ENCODE measurements at places on chromosomes 4 and X. TPM values are rescaled to one million over a fixed set of nuclear protein-coding genes. Genes with fewer than 3 reads are reported as not detected.

DNA sequence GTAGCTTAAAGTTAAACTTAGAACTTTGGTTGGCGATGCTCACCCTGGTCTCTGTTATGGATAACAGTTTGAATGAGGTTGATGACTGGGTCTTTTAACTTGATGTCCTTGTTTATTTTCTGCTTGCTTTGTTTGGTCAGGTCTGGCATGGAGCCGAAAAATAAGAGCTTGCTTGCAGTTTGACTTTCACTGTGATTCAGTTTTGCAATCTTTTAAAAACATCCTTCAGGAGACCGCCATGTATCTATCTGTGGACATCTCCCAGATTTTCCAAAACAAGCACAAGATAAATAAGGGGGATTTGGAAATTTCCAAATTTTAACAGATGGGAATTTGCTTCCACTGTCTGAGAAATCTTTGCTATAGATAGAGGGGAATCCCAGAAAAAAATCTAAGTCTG, 246.7 kb downstream of the PALLD start:
- DNase-seq, result no peak

DNA sequence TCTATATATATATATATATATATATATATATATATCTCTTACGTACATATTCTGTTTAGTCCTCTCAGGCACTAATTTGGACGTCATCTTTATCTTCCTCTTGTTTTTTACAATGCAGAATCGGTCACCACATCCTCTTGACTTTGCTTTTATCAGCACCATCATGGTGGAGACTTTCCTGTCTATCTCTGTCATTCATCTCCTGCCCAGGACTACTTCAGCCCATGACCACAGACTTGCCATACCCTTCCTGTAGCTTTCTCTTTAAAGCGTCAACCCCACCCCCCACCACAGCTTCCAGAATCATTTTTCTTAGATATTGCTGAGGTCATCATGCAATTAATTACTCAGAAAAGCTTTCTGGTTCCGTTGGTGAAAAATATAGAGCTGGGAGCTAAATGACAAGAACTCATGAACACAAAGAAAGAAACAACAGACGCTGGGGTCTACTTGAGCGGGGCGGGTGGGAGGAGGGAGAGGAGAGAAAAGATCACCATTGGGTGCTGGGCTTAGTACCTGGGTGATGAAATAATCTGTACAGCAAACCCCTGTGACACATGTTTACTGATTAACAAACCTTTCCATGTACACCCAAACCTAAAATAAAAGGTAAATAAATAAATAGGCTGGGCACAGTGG, 30.5 kb upstream of the PRKX start:
- no peak for DNase-seq

GRCh38 chrX:152869972-152870371, 27.9 kb upstream of the ZNF185 start:
- DNase-seq, result no peak

DNA sequence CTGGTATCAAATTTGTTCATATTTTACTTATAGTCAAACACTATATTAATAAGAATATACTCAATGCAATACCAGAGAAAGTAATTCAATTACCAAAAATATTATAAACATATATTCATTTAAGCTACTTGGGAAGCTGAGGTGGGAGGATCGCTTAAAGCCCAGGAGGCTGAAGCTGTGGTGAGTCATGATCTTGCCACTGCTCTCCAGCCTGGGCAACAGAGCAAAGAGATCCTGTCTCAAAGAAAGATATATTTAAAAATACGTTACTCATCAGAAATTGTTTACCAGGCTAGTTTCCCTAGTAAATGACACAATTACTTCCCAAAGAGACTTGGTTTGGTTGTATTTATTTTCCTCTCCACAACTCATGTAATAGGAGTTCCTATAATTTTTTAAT, 433.6 kb downstream of the GASK1B start:
- DNase-seq, result no peak

- DNase-seq, result no peak
Observed at GRCh38 chr4:117817301-117817700, 217.0 kb upstream of the NDST3 start.

The ARSH gene
- not detected for polyA plus RNA-seq

GRCh38 chrX:20857746-20858145, 516.5 kb upstream of the CNKSR2 start:
- no peak for DNase-seq

The APLN gene
- polyA plus RNA-seq, result 1.3 TPM

GRCh38 chrX:150477371-150477770, 91.0 kb upstream of the MTM1 start:
- DNase-seq, result no peak

GRCh38 chr4:152928286-152928685, 7.8 kb upstream of the FHDC1 start:
- DNase-seq, result no peak

The PFKFB1 gene
- polyA plus RNA-seq, result 0.23 TPM

- DNase-seq, result no peak
Observed at GRCh38 chrX:51837451-51837850, 56.0 kb upstream of the MAGED1 start.

DNA sequence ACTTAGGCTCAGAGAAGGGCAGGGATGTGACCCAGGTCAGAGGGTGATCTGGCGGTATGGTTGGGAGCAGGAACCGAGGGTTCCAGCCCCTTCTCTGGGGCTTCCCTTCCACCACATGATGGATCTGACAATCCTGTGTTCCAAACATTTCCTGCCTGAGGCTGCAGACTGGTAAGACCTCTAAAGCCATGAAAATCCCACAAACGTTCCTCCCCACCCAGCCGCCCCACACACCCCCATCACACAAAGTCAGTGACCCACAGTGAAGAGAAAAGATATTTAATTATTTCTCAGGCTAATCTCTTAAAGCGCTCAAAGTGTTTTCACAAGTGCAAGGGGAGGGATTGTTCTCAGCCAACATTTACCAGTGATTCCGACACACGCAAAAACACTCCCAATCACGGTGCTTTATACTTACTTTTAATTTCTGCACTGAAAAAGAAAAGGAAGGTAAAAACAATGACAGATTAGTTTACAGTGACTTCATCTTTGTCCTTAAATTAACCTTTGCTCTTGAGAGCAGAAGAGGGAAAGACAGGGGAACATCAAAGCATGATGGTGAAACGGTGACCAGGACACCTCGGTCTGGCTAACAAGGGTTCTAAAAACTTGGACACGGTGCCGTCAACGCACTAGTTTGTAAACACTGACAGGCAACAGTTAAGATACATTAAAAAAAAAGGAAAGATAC, 42.4 kb downstream of the WDR1 start:
- no peak for DNase-seq

The APBB2 gene
- polyA plus RNA-seq, result 30.9 TPM

The PLXNB3 gene
- polyA plus RNA-seq, result 0.79 TPM

DNA sequence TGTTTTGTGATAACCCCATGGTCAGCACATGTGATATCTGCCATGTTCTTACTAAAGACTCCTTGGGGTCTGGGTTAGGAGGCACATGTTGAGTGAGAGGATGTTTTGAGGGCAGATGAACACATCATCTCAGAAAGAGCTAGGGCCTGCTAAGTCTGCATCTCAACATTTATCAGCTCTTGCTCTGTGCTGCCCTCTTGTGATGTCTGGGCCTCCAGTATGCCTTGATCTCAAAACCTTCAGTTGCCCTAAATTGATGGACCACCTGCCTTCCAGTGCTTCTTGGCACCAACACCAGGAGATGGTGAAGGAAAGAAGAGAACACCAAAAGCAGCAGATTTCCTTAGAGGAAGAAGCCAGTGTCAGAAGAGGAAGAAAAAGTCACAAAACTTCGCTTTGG, 22.5 kb downstream of the MID1 start:
- DNase-seq, result no peak

GRCh38 chrX:54194982-54195588, 12.0 kb upstream of the FAM120C start:
- no peak for DNase-seq

The RAB9B gene
- 6.8 TPM for polyA plus RNA-seq

DNA sequence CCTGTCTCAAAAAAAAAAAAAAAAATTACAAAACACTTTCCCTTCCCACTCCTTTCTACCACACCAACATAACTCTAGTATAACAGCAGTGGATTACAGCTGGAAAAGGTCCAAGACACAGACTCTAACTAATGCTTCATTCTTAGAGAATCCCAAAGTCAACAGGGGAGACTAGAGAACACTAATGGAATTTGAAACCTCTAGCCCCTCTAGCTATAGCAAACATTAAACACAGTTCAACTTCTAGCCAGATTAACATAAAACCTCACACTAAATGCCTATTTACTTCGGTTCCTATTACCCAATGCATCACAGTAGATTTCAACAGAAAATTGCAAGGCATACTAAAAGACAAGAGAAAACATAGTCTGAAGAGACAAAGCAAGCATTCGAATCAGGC, 10.5 kb upstream of the DHX15 start:
- no peak for DNase-seq

DNA sequence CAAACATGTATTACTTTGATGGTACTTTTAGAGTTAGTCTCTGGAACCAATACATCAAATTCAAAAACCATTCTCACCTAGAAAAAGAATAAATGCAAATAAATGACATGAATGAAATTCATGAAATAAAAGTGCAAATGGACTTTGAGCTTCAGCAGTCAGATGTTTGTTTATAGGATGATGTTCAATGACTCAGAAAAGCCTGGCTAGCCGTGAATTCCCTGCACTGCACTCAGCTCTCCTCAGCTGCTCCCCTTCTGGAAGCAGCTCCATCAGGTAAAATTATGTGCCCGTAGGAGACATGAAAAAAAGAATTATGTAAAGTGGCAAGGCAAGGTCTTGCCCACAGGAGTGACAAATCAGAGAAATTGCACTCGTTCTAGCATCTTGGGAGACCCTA, 390.6 kb downstream of the GPM6A start:
- no peak for DNase-seq

DNA sequence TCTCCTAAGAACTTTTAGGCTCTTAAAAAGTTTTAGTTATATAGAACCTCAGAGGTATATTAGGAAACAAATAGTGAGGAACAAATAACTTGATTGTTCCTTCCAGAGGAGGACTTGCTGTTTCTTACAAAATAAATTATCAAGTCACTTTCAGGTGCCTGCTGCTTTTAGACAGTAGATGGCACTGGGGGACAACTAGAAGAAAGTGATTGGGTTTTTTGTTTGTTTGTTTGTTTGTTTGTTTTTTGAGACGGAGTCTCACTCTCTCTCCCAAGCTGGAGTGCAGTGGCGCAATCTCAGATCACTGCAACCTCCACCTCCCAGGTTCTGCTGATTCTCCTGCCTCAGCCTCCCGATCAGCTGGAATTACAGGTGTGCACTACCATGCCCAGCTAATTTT, 35.4 kb upstream of the CDKL5 start:
- no peak for DNase-seq

- DNase-seq, result no peak
Observed at GRCh38 chr4:13238936-13239335, 245.2 kb downstream of the RAB28 start.

DNA sequence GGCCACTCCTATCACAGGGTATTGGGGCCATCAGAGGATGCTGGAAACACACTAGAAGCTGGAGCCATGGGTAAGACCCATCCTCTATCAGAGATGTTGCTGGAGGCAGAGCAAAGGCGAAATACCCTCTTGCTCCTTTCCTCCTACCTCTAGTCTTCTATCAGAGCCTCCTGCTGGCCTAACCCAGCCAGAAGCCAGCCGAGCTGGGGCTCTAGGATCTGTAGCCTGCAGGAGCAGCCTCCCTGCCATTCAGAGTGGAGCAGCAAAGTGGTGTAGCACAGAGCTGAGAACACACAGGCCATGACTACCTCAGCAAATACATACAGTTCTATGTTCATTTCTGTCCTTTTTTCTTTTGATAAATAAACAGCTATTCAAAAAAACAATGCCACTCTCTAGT, 35.7 kb downstream of the GATB start:
- no peak for DNase-seq

- no peak for DNase-seq
Observed at GRCh38 chr4:147991543-147992283, 259.8 kb downstream of the ARHGAP10 start.

DNA sequence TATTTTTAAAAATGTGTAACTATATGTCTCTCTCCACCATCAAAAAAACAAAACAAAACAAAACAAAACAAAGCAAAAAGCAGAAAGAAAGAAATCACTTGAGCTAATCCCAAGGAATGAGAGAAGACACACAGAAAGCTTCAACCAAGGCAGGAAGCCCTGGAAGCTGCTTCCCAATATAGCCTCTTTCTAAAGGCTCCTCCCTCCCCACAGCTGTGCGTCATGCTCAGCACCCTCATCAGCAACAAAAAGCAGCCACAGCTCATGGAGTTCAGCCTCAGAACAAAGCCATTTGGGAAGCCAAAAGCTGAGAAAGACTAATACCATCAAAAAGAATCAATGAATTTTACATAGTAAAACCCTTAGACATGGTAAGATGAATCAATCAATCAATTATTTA, 501.6 kb upstream of the SMIM31 start:
- no peak for DNase-seq

GRCh38 chrX:13094374-13094773, 50.0 kb upstream of the FAM9C start:
- DNase-seq, result no peak

- peak; percentile 5 for DNase-seq
Observed at GRCh38 chr4:8817813-8818062, 53.9 kb downstream of the HMX1 start.

DNA sequence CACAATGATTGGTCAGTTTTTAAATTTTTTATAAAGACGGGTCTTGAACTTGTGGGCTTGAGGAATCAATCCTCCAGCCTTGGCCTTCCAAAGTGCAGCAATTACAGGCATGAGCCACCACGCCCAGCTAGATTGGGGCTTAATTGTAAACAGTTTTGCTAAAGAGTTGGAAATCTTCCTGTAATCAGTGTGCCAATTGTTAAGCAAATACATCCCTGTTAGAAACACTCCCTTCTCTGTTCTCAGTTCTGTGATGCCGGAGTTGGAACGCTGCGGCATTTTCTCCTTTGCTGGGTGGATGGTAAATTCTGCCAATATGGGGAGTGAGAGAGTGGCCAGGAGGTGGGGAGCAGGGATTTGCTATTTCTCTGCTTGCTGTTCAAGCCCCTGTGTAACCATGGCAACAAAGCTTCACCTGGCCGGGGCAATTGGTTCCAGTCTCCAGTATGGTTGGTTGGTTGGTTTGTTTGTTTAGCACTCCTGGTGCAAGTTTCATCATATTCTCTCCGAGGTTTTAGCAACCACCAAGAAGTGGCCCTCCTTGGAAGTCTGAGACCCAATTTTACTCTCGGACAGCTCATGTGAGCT, 3.0 kb upstream of the SPATA4 start:
- DNase-seq, result no peak

DNA sequence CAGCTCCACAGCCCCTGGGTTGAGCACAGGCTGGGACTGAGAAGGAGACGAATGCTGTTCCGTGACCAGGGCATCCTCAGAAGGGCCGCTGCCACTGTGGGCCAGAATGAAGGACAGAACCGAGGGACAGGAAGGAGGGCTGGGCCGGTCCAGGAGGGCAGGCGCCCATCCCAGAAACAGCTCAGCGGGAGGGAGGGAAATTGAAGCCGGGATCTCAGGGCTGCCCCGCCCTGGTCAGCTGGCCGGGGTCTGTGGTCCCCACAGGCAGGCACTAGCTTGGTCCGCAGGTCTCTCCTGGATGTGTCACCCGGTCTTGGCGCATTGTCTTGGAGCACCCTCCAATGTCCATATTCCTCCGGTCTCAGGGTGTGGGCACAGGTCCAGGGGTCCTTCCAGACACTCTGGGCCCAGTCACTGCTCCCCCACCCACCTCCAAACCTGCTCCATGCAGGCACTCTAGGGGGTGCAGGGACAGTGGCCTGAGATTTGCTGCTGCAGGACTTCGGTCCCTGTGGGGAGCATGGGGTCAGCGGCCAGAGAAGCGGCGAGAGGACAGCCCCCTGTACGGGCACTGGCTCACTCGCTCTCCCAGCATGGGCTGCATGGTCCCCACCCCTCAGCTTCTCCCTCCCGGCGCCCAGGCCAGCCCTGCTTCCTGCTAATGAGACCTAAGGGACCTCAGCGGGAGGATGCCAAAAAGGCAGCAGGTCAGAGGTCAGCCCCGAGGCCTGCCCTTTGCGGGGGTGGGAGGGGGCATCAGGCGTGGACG, 23.9 kb upstream of the MXD4 start:
- DNase-seq, result peak; percentile 31
